ENCODE measurements at places on chromosomes 1 and 21.

GRCh38 chr1:9845914-9846313, 22.1 kb upstream of the CLSTN1 start:
- DNase-seq = no peak

GRCh38 chr1:205232127-205232820, 4.5 kb downstream of the TMCC2 start:
- DNase-seq = no peak

- no peak for DNase-seq
Measured at GRCh38 chr1:209384710-209385550, 198.6 kb upstream of the CAMK1G start.

- DNase-seq = no peak
Measured at GRCh38 chr1:202791077-202791747, 17.0 kb downstream of the KDM5B start.

- no peak for DNase-seq
Measured at GRCh38 chr1:110060034-110060661, 10.3 kb downstream of the ALX3 start.

DNA sequence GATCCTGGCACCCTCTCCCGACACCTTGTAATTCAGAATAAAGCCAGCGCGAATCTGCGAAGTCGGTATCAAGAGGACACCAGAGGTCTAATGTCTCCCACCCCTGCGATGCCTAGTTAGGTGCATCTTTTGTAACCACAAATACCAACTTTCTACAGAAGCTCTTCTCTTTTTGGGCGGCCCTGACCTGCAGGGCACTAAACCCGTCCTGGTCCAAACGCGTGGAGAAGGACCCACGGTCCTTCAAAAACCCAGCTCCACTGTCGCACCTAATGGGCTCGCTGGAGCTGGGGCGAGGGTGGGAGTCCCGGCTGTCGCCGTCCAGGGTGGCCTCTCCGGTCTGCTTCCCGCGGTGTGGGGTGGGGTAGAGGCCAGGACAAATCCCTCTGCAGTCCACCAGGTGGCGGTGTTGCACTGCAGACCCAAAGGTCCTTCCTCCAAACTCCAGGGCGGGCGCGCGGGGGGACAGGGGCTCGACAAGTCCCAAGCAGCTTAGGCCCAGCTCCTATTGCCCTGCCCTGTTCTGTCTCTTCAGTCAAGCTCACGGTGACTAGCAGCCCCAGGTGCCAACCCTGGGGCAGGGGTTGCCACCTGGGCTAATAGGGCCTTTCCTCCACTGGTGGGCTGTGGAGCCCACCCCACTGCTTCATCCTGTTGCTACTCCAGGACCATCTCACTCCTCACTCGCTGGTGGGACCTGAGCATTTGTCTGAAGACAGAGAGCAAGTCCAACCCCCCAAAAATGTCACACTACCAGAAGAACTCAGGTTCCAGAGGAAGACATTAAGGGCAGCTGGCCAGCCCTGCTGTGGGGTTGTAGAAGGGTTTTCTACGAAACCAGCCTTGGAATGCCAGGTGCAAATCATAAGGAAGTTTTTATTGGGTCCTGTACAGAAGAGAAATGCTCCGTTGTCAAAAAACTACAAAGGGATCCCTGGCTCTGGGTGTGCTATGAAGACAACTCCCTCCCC, 2.8 kb downstream of the HES3 start:
- peak; percentile 14 for DNase-seq

DNA sequence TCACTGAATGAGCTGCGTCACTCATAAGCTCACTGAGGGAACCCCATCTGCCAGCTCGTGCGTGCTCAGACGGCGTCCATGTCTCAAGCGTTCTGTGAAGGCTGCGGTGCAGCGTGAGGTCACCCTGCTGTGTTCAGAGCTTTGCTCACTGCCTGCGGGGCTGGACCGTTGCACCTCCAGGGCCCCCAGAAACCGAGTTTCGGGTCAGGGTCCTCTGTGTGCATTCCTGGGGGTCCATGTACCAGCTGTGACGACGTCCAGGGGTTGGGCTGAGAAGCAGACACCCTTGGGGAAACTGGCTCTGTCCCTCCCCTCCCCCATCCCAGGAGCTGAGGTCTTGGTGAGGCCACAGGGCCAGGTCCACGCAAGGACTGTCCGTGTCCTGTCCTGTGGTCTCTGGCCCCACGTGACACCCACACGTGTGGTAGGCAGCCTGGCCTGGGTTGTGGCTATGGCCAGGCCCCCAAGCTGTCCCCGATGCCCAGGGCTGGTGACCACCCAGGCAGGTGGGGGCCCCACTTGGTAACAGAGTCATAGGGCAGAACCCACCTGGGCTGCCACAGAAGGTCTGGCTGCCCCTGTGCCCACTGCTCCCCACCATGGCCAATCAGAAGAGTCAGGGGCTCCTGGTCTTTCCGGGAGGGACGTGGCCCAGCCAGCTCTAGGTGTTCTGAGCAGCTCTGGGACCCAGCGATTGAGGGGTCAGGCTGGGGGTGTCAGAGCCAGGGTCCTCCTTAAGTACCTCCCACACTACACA, 24.4 kb downstream of the FTCD start:
- no peak for DNase-seq

GRCh38 chr1:153348511-153349362, at the start of gene PGLYRP4:
Gene PGLYRP4, minus strand, starts transcription at chr1:153348841. Its CDS starts 909 bp downstream, at chr1:153347932.
- DNase-seq = no peak

DNA sequence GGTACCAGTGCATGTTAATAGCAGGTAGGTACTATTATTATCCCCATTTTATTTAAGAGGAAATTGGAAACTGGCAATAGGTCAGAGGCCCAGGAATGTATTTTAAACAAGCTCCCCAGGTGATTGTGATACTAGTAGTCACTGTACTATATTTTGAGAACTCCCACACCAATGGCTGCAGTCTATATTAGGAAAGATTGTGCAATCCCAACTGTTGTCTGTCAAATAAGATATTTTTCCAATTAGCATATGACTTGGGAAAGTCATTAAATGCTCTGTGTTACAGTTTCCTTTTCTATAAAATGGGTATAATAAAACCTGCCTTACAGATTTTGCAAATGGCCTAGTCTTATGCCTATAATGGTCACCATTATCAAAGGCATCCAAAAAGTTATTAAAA, 94.2 kb upstream of the DMRTA2 start:
- DNase-seq = no peak

- DNase-seq = no peak
Measured at GRCh38 chr1:170935231-170935630, at the start of gene MROH9. Gene MROH9, plus strand, starts transcription at chr1:170935534. Its CDS starts 10,023 bp downstream, at chr1:170945557.

GRCh38 chr1:62295921-62296491, 23.2 kb downstream of the KANK4 start:
- DNase-seq = no peak

DNA sequence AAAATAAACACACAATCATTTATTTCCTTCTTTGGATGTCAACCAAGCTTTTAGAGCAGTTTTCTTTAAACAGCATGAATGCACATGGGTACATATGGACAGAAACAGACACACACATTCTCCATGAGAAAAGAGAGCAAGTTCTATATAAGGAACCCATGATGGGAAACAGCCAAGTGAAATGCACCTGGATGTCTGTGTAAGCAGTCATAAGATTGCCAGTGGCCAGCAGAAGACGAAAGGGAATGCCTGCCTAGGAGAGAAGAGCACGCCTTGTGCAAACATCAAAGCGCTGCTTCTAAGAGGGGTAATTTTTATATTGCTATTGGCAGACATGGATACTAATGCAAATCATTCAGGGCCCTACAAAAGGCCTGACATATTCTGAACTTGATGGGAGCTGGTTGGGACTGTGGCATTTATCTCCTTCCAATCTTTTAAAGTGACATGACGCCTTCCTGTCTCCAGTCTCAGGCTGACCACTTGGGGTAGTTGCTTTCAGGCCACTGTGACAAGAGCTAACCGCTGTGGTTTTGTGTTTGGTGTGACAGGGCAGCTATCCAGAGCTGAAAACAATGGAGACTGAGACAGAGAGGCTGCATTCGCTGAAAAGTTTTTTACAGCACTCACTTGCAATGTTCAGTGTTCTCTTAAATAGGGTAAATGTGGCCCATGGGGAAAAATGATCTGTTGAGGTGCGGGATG, 75.0 kb upstream of the DPT start:
- DNase-seq = no peak

GRCh38 chr21:35838987-35839763, 221.2 kb downstream of the SETD4 start:
- DNase-seq = no peak

DNA sequence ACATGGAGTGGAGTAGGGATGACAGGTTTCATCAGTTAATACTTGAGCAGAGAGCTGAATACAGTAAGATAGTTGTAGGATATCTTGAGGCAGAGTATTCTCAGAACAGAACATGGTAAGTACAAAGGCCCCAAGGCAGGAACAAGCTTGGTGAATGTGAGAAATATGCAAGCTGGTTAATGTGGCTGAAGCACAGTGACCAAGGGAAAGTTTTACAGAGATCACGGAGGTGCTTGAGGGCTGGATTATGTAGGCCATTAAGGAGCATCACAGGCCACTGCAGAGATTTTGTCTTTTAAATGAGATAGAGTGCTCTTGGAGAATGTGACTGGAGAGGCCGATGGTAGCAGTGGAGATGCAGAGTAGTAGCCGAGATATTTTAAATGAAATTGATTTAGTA, 54.0 kb upstream of the BOLA1 start:
- DNase-seq = no peak

All from NCI-H2107 (cell line).